ENCODE measurements at places on chromosomes 3 and 15.

DNA sequence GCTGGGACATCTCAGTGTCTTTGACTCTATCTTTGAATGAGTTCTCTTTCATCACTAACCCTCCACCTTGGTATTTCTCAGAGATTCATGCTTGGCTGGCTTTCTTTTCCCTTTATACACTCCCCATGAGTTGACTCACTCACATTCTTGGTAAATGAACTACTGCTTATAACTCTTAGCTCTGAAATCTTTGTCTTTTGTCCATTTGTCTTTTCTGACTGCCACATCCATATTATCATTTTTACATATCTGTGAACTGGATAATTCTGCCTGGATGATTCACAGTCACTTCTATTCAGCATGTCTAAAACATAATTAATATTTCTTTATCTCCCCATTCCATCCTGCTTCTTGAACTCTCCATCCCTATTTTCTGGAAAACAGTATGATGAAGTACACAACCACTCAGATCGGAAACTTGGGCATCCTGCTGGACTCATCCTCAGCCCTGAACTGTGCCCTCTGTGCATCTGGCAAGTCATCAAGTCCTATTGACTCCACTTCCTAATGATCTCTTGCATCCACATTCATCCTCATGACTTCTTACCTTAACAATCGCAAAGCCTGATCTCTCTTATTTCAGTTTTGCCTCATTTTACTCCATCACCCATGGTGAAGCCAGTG, 66.9 kb downstream of the KCNAB1 start:
- no peak for DNase-seq

DNA sequence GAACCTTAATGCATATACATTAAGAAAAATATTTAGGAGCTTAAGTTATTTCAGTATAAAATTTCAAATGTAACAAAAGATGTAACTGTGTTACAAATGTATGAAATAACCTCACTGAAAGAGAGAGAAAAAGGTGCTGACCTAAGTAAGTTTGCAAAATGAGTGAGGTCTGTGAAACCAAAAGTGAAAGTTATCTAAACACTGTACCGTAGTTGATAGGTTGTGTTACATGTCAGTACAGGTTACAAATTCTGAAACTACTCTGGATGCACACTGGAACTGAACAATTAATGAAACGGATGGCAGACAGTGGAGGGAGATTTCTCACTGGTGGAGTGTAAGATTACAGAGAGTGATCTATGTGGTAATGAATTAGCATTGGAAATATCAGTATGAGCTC, 420.7 kb downstream of the ZNF385D start:
- DNase-seq: no peak

DNA sequence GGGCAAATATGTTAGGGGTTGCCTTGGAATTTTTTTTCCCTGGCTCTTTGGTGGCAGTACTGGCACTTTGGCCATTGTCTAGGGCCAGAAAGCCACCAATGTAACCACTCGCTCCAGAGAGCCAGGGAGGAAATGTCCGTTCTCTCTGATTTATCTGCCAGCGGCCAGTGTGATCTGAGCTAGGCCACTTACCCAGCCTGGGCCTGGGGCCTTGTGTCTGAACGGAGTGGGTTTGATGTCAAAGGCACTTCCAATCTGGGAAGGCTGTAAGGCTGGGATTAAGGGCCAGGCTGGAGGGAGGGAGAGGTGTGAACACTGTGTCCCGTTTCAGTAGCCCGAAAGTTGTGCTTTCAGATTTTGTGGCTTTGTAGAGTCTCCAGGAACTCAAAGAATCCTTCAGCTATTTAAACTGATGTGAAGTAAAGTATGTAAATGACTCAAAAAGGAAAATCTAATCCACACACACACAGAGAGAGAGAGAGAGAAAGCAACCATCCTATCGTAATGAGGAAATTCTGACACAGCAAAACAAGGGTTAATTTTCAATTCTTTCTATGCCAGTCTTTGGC, 271.0 kb downstream of the PDZRN3 start:
- no peak for DNase-seq

DNA sequence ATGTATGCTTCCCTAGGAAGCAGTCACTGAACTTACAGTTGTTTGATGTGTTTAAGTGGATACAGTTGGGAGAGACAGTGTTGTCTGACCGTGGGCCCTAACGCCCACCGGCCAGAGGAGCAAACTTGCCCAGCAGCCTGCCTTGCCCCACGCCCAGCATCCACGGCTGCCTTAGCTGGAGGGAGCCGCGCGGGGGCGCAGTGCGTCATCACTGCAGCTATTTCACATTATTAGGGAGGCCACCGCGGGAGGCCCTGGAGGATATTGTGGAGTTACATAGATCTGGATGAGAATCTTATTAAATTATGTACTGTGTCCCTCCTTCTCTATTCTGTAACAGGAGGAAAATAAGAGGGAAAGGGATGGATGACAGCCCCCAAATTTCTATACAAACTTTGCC, 267.2 kb downstream of the GABRG3 start:
- DNase-seq: no peak

DNA sequence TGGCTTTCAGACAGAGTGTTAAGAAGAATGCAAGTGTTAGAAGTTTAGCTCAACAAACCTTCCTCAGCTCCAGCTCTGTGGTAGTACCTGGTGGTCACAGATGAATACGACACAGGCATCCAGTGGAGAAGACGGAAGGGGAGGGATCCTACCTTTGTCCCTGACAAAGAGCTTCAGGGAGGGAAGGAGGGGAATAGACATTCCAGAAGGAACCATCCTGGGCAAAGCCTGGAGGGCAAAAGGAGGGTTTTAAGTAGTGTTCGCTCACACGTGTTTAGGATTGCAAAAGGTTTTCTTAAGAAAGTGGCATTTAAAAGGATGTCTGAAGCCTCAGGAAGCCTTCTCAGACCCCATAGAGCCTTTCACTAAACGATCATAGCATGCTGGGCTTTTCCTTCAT, 2.8 kb downstream of the CHCHD4 start:
- DNase-seq: no peak

- DNase-seq: no peak
Observed at GRCh38 chr3:177510693-177511216, 313.5 kb upstream of the TBL1XR1 start.

DNA sequence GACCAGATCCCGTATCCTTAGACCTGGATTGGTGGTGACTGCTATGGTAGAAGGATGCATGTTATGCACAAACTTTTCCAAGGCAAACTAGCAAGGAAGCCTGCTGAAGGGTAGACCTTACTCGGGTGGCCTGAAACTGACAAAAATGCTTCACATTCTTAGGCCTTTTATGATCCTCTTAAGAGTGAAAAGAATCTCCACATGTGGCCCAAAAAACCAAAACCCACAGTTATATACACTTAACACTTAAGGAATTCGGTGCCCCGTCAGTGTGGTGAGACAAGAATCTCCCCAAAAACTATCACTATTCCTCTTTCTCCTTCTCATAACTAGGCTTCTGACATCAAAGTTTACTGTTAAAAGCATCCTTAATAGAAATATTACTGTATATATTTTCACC, 130.1 kb upstream of the SOX2 start:
- no peak for DNase-seq
